ENCODE measurements at places on chromosomes 5 and 9. TPM values are rescaled to one million over a fixed set of nuclear protein-coding genes. Genes with fewer than 3 reads are reported as not detected.

DNA sequence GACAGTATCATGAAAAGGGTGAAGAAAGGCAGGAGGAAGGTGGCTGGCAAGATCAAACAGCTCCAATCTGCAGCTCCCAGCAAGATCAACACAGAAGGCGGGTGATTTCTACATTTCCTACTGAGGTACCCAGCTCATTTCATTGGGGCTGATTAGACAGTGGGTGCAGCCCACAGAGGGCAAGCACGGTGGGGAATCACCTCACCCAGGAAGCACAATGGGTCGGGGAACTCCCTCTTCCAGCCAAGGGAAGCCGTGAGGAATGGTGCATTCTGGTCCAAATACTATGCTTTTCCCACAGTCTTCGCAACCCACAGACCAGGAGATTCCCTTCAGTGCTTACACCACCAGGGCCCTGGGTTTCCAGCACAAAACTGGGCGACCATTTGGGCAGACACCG lies 66.8 kb downstream of the CAMSAP1 start:
- no peaks in the 10 kb centered on the region for H3K27me3 ChIP-seq
- no peak overlapping the region for H3K27ac ChIP-seq
- no peak for DNase-seq
- no peaks in the 10 kb centered on the region for H3K4me1 ChIP-seq
- H3K36me3 ChIP-seq, result no peaks in the 10 kb centered on the region

DNA sequence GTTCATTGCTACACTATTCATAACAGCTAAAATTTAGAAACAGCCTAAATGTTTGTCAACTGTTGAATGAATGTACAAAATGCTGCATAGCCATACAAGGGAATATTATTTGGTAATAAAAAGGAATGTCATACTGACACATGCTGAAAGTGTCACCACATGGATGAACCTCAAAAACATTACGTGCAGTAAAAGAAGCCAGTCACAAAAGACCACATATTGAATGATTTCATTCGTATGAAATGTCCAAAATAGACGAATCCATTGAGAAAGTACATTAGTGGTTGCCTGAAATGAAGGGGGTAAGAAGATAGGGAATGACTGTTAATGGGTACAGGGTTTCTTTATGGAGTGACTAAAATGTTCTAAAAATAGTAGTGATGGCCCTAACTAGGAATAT lies 11.6 kb upstream of the ECM2 start:
- H3K36me3 ChIP-seq, result no peaks in the 10 kb centered on the region
- H3K4me1 ChIP-seq, result no peaks in the 10 kb centered on the region
- no peaks in the 10 kb centered on the region for H3K27me3 ChIP-seq

- no peaks in the 10 kb centered on the region for H3K4me1 ChIP-seq
- no peaks in the 10 kb centered on the region for H3K27me3 ChIP-seq
- no peak for DNase-seq
- H3K27ac ChIP-seq, result no peak overlapping the region
- H3K4me3 ChIP-seq, result no peak overlapping the region
These were observed 142.9 kb downstream of the CDK5RAP2 start for GRCh38 chr9:120436983-120437475.

GRCh38 chr9:127360829-127361228 lies 36.1 kb upstream of the SLC2A8 start:
- H3K27me3 ChIP-seq, result peaks cover 4% of the 10 kb centered on the region
- H3K36me3 ChIP-seq, result no peaks in the 10 kb centered on the region
- DNase-seq, result peak; percentile 16
- no peak overlapping the region for H3K27ac ChIP-seq
- no peaks in the 10 kb centered on the region for H3K4me1 ChIP-seq
- H3K4me3 ChIP-seq, result no peak overlapping the region

GRCh38 chr5:84589926-84590325 lies 205.2 kb upstream of the EDIL3 start:
- H3K27me3 ChIP-seq, result no peaks in the 10 kb centered on the region
- DNase-seq, result no peak
- no peak overlapping the region for H3K27ac ChIP-seq

GRCh38 chr5:178232920-178233429 lies 373 bp upstream of the PHYKPL start:
- H3K4me1 ChIP-seq, result peaks cover 45% of the 10 kb centered on the region
- H3K36me3 ChIP-seq, result peaks cover 36% of the 10 kb centered on the region
- DNase-seq, result no peak
- peak overlapping the region; percentile 63 for H3K4me3 ChIP-seq
- H3K27me3 ChIP-seq, result no peaks in the 10 kb centered on the region

- H3K36me3 ChIP-seq, result no peaks in the 10 kb centered on the region
- no peaks in the 10 kb centered on the region for H3K4me1 ChIP-seq
- H3K27ac ChIP-seq, result no peak overlapping the region
- H3K4me3 ChIP-seq, result no peak overlapping the region
- no peaks in the 10 kb centered on the region for H3K27me3 ChIP-seq
- no peak for DNase-seq
These were observed 442.2 kb upstream of the GRAMD2B start for GRCh38 chr5:125981016-125981415.

DNA sequence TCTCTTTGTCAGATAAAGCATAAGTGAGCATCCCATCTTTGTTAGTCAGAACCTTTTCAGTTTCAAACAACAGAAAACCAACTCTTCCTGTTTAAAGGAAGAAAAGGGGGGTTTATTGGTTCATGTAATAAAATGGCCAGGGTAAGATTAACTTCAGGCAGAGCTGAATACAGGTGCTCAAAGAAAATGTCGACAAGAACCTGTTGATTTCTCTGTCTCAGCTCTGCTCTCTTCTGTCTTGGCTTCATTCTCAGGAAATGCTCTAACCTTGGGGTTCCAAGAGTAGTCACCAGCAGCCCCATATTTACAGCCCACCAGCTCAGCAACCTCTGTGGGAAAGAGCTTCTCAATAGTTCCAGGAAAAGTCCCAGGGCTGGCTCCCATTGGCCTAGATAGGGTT lies 25.2 kb downstream of the KCNIP1 start:
- no peak for DNase-seq
- no peaks in the 10 kb centered on the region for H3K4me1 ChIP-seq
- no peaks in the 10 kb centered on the region for H3K27me3 ChIP-seq
- no peak overlapping the region for H3K27ac ChIP-seq
- H3K36me3 ChIP-seq, result no peaks in the 10 kb centered on the region

- DNase-seq, result no peak
- no peaks in the 10 kb centered on the region for H3K4me1 ChIP-seq
- H3K36me3 ChIP-seq, result no peaks in the 10 kb centered on the region
- no peak overlapping the region for H3K27ac ChIP-seq
- H3K4me3 ChIP-seq, result no peak overlapping the region
These were observed 65.0 kb downstream of the PPP2R2B start for GRCh38 chr5:146813346-146814157.

DNA sequence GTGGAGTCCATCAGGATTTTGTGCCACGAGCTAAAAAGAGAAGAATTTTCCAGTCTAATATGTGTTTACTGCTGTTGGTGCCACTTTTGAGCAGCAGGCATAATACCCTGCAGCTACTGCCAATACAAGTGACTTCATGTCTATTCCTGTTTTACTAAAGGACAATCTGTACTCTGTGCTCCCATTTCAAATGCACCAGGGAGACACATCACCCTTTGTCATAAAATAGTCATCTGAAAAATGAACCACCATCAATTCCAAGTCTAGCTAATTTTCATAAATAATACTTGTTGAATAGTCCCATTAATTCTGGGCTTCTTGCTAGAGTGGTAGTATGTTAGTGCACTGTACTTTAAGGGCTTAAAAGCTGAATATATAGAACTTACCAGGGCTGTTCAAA lies 8.9 kb upstream of the PKD2L2 start:
- H3K36me3 ChIP-seq, result no peaks in the 10 kb centered on the region
- no peak overlapping the region for H3K4me3 ChIP-seq
- no peaks in the 10 kb centered on the region for H3K27me3 ChIP-seq

GRCh38 chr5:170907758-170908157 lies 45.9 kb downstream of the RANBP17 start:
- no peak overlapping the region for H3K4me3 ChIP-seq
- no peak overlapping the region for H3K27ac ChIP-seq
- no peaks in the 10 kb centered on the region for H3K4me1 ChIP-seq
- no peaks in the 10 kb centered on the region for H3K36me3 ChIP-seq
- no peaks in the 10 kb centered on the region for H3K27me3 ChIP-seq

- no peaks in the 10 kb centered on the region for H3K4me1 ChIP-seq
- H3K36me3 ChIP-seq, result no peaks in the 10 kb centered on the region
- no peak overlapping the region for H3K27ac ChIP-seq
- H3K4me3 ChIP-seq, result no peak overlapping the region
These were observed 137.7 kb downstream of the CNTLN start for GRCh38 chr9:17272536-17272935.

DNA sequence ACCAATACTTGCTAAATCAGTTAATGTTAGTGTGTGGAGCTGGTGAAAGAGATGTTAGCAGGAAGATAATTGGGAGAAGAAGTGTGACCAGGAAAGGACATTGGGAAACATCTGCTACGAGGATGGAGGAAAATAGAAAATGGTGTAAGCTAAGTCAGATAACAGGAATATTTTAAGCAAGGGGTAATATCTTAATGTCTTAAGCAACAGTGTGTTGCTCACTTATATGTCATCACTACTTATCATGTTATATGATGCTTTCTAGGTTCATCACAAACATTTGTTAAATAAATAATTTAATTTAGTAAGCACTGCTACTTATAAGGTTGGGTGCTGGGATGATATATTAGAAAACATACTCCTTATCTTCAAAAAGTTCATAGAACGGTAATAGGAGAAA lies 326.1 kb downstream of the EDIL3 start:
- H3K36me3 ChIP-seq, result no peaks in the 10 kb centered on the region
- no peak overlapping the region for H3K27ac ChIP-seq
- H3K4me3 ChIP-seq, result no peak overlapping the region
- H3K4me1 ChIP-seq, result no peaks in the 10 kb centered on the region

GRCh38 chr5:26700759-26701384 lies 337.5 kb downstream of the CDH9 start:
- no peaks in the 10 kb centered on the region for H3K27me3 ChIP-seq
- no peaks in the 10 kb centered on the region for H3K4me1 ChIP-seq
- H3K27ac ChIP-seq, result no peak overlapping the region
- no peak for DNase-seq

GRCh38 chr9:137707361-137707760 lies 88.6 kb downstream of the EHMT1 start:
- peaks cover 19% of the 10 kb centered on the region for H3K4me1 ChIP-seq
- H3K27me3 ChIP-seq, result no peaks in the 10 kb centered on the region
- no peak overlapping the region for H3K4me3 ChIP-seq

GRCh38 chr5:24850926-24851486 lies 206.2 kb upstream of the CDH10 start:
- H3K4me1 ChIP-seq, result no peaks in the 10 kb centered on the region
- H3K4me3 ChIP-seq, result no peak overlapping the region
- no peaks in the 10 kb centered on the region for H3K27me3 ChIP-seq
- no peak overlapping the region for H3K27ac ChIP-seq
- no peak for DNase-seq

DNA sequence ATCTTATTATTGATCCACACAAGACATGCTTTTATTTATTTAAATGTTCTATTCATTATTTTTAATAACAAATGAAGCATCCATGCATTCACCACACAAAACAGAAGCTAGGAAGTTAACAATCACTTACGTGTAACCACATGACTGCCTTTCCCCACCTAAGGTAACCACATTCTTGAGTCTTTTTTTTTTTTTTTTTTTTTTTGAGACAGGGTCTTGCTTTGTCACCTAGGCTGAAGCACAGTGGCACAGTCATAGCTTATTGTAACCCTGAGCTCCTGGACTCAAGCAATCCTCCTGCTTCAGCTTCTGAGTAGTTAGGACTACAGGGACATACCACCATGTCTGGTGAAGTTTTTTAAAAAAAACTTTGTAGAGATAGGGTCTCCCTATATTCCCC lies 133.0 kb downstream of the DOCK2 start:
- DNase-seq, result no peak
- no peaks in the 10 kb centered on the region for H3K27me3 ChIP-seq
- H3K36me3 ChIP-seq, result peaks cover 39% of the 10 kb centered on the region
- H3K27ac ChIP-seq, result no peak overlapping the region
- no peaks in the 10 kb centered on the region for H3K4me1 ChIP-seq

DNA sequence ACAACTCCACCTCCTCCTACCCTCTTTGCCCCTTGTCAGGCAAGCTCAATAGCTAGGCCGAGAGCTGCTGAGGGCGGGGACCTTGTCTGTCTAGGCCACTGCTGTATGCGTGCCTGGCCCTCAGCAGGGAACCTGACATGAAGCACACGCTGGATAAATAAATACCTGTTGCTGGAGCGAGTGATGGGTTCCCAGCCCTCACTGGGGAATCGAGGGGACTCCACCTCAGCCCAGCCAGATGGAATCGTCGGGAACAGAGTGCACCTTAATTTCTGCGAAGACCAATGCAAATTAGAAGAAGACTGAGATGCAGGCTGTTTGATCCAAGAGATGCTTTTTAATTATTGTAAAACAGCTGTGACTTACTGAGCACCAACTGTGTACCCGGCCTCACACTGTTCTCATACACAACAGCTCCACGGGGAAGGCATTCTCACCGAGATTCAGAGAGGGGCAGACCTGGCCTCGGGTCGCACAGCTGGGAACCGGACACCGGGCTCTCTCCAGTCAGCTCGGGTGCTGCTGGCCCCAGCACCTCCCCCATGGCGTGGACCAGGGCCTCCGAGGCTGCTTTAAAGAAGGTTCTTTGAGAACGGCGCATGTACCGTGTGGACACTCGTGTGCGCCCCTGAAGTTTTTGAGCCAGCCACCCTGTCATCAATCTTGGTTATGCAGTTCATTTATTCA lies 109.7 kb upstream of the IER5L start:
- H3K36me3 ChIP-seq, result no peaks in the 10 kb centered on the region
- H3K4me3 ChIP-seq, result no peak overlapping the region
- no peaks in the 10 kb centered on the region for H3K4me1 ChIP-seq
- H3K27ac ChIP-seq, result no peak overlapping the region
- no peaks in the 10 kb centered on the region for H3K27me3 ChIP-seq

- no peak overlapping the region for H3K27ac ChIP-seq
- peaks cover 5% of the 10 kb centered on the region for H3K4me1 ChIP-seq
- H3K27me3 ChIP-seq, result no peaks in the 10 kb centered on the region
- H3K36me3 ChIP-seq, result no peaks in the 10 kb centered on the region
These were observed 80.0 kb upstream of the JAK2 start for GRCh38 chr9:4905135-4905490.

GRCh38 chr9:10946676-10947410 lies 334.0 kb upstream of the PTPRD start:
- H3K4me3 ChIP-seq, result no peak overlapping the region
- no peaks in the 10 kb centered on the region for H3K36me3 ChIP-seq
- no peaks in the 10 kb centered on the region for H3K4me1 ChIP-seq
- no peak for DNase-seq

DNA sequence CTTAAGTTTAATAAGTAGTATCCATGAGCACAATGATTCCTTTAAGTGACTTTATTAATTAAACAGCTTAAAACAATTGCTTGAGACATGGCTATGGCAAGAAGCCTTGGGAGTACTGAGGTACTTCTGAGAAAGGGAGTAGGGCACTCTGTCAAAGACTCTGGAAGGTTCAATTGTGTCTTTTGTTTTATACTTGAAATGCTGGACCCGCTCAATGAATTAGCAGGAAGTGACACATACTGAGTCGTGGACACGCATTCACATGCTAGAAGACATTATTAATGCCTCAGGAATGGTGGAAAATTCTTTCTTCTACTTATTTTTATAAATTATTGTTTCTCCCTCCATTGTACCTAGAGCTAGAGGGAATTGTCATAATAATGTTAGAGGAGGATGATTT lies 347.3 kb upstream of the ZNF608 start:
- H3K27me3 ChIP-seq, result no peaks in the 10 kb centered on the region
- no peak for DNase-seq
- H3K36me3 ChIP-seq, result no peaks in the 10 kb centered on the region

PCDHGB2 gene
- total RNA-seq, result 0.34 TPM

EQTN gene
- not detected for total RNA-seq

LCN15 gene
- not detected for total RNA-seq

IL17B gene
- not detected for total RNA-seq

SCGB3A2 gene
- total RNA-seq, result not detected

SLC9A3 gene
- total RNA-seq, result 3.2 TPM

PCDHA9 gene
- total RNA-seq, result not detected

RNF180 gene
- not detected for total RNA-seq

MEGF10 gene
- total RNA-seq, result not detected

HAVCR1 gene
- 31.9 TPM for total RNA-seq

F2RL1 gene
- total RNA-seq, result 1.0 TPM

Data from naive thymus-derived CD4-positive, alpha-beta T cell (primary cell).